PC-3 (cell line): ENCODE measurements at places on chromosomes 2 and 18. TPM values are rescaled to one million over a fixed set of nuclear protein-coding genes. Genes with fewer than 3 reads are reported as not detected.
A peak's percentile ranks its signal among the peaks of the same experiment; 100 is the strongest.

- no peak for DNase-seq
Observed at GRCh38 chr18:62611453-62612288, 88.8 kb downstream of the ZCCHC2 start.

DNA sequence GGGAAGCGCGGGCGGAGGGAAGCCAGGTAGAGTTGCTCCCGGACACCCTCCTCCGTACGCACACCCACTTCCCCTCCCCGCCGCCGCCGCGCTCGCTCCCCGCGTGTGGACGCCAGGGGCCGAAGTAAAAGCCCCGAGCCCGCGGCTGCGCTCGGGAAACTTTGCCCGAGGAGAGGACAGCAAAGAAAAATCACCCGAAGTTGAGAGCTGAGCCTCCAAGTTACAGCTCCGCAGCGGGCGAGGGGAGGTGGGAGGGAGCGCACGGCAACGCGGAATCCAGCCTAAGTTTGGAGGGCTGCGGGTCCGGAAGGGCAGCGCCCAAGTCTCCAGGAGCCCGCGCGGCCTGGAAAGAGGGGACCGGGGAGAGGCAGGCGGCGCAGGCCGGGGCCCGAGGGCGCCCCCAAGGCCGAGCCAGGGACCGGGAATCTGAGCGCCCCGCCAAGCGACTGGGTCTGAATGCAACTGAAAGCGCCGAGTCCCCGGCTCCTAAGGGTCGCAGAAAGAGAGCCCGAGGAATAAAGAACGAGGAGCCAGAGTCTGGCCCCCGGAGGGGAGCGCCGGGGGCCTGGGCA lies 706 bp upstream of the BCL11A start:
- peak; percentile 45 for DNase-seq

The SPATA3 gene
- not detected in 2 replicates for total RNA-seq

The FARP2 gene
- total RNA-seq = 24.5 and 29.9 TPM in 2 replicates
